Stimulated activated CD4-positive, alpha-beta T cell treated with anti-CD3 and anti-CD28 coated beads, Interleukin-15, amount 100 ng/mL, for 1 hour (primary cell): ENCODE measurements at places on chromosomes 4 and X.

DNA sequence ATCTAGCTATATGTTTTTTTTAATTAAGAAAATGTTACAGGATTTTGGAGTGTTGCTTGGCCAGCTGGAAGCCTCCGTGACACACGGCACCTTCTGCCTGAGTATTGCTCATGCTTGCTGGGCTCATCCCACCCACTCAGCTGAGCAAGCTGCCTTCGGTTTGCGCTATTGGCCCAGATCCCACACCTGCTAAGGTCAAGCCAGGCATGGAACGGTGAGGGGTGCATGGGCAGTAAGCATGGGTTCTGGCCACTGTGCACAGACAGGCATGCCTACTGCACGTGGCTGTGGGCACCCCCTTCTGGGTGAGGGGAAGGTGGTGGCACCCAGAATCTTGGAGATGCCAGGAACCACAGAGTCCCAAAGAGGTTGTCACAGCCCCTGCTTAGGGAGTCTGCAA lies 1178.4 kb upstream of the PCDH7 start:
- no peak for DNase-seq

DNA sequence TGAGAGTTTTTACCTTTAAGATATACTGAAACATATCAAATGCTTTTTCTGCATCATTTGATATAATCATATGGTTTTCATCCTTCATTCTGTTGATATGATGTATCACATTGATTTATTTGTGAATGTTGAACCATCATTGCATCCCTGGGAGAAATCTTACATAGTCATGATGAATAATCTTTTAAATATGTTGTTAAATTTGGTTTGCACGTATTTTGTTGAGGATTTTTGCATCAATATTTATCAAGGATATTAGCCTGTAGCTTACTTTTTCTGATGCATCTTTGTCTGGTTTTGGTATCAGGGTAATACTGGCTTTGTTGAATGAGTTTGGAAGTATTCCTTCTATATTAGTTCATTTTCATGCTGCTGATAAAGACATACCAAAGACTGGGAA lies 541.4 kb downstream of the TLL1 start:
- DNase-seq = no peak

- DNase-seq = no peak
Measured at GRCh38 chrX:115562480-115562847, 1.5 kb downstream of the PLS3 start.

DNA sequence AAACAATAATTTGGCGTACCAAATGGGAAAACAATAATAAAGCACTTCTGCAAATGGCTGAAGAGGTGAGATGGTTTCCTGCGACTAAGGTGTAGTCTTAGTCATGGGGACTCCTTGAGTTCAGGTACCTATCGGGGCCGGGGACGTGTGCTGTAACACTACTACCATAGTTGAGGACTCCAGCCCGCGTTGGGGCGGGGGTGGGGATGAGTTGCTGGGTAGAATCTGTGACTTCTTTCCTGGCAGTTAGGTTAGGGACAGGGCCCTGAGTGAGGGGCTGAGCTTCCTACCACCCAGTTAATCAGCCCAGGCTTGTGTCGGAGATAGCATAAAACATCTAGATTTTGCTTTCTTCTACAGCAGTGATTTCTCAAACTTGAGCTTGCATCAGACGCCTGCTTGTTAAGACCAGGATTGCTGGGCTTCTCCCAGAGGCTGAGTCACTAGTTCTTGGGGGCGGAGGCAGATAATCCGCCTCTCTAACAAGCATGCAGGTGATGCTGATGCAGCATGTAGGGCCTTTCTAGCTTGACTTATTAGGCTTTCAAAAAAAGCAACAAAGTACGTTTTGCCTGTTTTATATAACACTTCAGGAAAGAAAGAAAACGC lies 30.2 kb downstream of the RBBP7 start:
- no peak for DNase-seq

DNA sequence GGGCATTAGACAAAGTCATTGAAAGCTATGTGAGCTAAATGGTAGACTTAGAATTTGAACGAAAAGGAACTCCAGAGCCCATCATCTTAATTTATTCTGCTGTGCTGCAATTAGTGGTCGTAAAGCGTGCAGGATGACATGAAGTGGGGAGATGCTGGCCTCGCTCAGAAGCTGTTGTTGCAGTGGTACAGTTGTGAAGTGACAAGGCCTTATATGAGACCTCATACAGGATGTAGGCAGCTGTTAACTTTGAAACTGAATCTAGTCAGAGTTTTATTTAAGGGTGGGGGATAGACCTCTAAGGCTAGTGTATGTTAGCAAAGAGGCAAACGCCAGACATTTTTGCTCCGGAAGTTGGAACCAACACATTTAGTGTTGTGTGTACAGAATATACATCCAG lies 13.4 kb downstream of the KLF3 start:
- DNase-seq = no peak

- DNase-seq = no peak
Measured at GRCh38 chr4:8144359-8144758, 14.3 kb downstream of the ABLIM2 start.

DNA sequence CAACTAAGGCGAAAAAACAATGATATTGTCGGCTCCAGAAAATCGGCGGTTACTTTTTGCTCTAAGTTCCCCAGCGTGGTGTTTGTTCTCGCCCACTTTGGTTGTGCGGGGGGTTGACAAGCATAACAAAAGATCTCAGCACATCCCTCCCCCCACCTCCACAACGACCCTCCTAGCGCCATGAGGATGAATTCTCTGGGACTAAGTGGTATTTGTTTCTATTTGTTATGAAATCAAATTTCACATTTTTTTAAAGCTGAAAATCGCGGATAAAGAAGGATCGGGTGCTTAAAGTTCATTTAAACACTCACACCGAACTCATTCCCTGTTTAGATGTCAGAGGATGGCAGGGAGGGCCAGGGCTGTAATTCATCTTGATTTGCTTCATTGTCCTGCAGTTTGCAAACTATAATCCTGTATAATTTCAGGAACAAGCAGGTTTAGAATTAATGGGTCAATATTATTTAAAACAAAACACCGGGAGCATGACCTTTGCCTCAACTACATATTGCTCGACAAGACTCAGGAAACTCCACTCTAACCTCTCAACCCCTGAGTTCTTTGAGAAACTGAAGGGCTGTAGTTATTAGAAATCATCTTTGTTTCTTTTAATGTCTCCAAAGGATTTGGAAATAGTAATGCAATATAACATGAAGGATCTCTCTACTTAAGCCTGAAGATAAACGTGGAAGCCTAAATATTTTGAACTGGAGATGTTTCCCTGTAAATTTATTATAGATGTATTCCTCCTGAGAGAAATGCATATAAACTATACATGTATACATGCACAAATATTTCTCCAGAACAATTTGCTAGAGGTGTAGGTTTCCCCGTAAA lies 6.4 kb downstream of the PITX2 start:
- no peak for DNase-seq

GRCh38 chr4:140312100-140312499 lies 61.3 kb upstream of the SCOC start:
- DNase-seq = no peak

DNA sequence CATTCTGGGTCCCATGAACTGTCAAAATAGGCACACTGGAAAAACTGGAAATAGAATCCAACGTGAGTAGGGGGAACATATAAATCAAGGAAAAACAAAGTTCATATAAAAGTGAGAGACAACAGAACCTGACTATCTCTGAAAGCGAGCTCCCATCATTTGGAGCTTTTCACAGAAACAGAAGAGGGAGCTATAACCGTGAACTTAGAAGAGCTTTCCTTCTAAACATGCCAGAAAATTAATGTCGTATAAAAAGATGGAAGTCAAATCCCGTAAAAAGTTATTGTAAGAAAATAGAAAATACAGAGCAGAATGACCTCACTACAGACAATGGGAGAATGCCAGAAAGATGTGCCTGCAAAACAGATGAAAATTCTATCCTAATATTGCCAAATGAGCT lies 23.9 kb upstream of the HSD17B10 start:
- DNase-seq = no peak

DNA sequence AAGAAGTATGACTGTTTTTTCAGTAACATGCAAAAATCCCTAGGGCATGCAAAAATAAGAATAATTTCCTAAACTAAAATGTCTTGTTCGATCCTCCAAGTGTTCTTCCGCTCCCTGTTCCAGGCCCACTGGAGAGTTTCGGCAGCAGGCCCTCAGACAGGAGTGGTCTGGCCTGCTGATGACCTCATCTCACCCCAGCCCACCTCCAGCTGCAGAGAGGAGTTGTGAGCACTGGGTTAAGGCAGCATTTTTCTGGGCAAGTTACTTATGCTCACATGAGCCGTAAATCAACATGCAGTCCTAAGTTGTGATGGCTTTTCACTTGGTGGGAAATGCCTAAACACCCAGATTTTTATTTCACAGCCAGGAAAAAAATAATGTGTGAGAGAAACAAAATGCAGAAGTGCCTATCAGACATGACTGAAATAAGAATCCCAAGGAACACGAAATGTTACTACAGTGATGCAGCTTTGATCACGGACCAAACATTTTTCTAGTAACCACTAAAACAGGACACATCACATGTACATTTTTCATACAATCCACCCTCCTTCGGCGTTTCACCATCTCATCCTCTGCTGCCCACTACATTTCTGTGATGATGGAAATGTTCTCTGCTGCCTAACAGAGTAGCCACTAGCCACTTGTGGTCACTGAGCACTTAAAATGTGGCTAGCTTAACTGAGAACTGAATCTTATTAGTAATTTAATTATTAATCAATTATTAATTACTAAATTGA lies 153.3 kb upstream of the TBL1X start:
- no peak for DNase-seq

GRCh38 chr4:7207628-7208231 lies 15.4 kb downstream of the SORCS2 start:
- no peak for DNase-seq

DNA sequence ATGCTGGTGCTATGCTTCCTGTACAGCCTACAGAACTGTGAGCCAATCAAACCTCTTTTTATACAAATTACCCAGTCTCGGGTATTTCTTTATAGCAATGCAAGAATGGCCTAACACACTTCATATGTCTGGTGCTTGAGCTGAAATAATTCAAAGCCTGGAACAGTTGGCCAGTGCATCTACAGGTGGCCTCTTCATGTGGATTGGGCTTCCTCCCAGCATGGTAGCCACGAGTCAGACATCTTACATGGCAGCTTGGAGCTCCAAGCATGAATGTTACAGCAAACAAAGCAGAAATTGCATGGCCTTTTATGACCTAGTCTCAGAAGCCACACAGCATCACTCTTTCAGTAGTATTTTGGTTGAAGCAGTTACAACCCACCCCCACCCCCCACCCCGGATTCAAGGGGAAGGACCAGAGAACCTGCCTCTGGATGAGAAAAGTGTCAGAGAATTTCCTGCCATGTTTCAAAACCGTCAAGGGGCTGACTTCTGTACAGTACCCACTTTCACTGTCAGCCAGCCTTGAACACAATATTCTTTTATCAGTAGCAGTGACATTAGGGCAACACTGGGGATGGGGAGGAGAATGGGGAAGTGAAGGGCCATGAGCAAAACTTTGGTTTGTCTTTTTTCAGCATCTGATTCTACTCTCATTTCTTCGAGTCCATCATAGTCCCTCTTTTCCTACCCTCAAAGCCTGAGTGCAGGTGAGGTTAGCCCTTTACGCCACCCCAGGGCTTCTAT lies 368.7 kb downstream of the BCOR start:
- DNase-seq = no peak

- DNase-seq = no peak
Measured at GRCh38 chr4:16893141-16893651, 5.2 kb downstream of the LDB2 start.

- DNase-seq = no peak
Measured at GRCh38 chr4:85953651-85954018, 406.2 kb downstream of the MAPK10 start.

GRCh38 chr4:148376151-148376550 lies 66.1 kb downstream of the NR3C2 start:
- DNase-seq = no peak

GRCh38 chr4:10069075-10069642 lies 47.4 kb downstream of the WDR1 start:
- no peak for DNase-seq

- DNase-seq = no peak
Measured at GRCh38 chr4:173374588-173374987, 3.8 kb downstream of the SAP30 start.

GRCh38 chr4:175369087-175369486 lies 443.0 kb downstream of the GPM6A start:
- DNase-seq = no peak

GRCh38 chr4:140315019-140315418 lies 58.4 kb upstream of the SCOC start:
- DNase-seq = no peak

- no peak for DNase-seq
Measured at GRCh38 chrX:130715299-130715698, 187.7 kb downstream of the ENOX2 start.

DNA sequence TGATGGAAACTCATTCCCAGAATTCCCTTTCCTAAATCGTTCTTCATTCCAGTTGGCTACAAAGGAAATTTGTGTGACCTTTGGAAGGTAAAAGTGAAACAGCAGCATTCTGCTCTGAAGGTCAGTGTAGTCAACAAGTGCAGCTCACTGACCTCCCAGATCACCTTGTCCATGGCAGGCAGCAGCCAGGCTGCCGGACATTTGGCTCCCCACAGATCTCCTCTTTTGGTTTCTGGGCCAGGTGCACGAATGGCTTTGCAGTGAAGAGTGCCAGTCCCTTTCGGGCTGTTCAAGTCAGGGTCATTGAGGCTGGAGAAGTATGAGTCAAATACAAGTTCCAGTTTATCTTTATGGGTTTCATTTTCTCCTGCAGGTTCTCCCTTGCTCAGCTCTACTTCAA lies 14.3 kb downstream of the GPRIN3 start:
- no peak for DNase-seq
